ENCODE measurements at places on chromosomes 4 and X.

- DNase-seq, result no peak
Measured at GRCh38 chr4:153758136-153758535, 1.7 kb downstream of the RNF175 start.

DNA sequence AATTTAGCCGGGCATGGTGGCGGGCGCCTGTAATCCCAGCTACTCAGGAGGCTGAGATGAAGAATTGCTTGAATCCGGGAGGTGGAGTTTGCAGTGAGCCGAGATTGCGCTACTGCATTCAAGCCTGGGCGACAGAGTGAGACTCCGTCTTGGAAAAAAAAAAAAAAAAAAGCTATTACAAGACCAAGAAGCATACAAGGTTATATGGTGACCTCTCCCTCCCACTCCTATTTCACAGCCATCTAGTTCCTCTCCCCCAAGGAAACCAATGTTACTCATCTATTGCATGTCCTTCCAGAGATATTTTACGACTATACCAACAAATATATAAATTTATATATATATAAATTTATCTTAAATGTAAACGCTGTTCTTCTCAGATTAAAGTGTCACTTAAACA is 3.2 kb downstream of the SLC9A7 start:
- DNase-seq, result no peak

DNA sequence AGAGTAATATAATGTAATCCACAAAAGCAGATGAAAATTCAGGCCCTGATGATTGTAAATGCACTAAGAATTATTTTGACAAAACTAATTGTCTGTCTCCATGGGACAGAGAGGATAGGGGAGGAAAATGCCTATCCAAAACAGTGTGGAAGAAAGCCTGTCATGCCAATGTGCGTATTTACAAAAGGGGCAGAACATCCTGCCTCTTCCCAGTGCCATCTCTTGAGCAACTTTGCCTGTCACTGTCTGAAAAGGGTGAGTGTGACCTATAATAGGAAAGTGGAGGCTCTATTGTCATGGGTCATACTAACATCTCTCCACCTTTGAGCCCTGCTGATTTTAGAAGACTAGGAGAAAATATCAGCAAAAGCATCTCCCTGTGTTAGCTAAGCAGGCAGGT is 264.1 kb downstream of the UNC5C start:
- no peak for DNase-seq

DNA sequence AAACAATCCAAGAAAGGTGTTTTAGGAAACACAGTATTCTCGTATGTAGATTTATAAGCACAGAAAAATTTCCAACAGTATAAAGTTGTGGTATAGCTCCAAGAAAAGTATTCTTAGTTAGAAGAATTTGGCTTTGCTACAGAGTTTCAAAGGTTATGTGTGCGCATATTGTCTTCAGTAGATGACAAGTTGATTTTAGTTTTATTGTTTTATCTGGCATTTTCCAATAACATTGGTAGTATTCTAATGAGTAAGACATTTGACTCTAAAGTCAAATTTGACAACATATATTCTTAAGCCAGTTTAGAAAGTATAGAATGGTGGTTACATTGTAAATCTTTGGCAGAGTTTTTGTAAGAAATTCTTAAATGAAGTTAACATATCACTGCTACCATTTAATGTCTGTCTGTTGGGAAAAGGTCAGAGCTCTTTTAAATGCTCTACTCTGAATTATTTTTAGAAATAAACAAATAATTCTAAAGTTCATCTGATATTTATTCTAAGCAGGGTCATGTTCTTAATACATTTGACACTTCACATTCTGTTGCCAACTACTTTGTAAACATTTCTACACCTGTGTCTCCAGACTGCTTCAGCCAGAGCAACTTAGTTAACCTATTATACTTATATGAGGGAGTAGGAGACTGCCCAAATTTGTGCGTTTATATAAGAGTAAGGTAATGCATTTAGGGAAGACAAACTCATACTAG is 30.0 kb downstream of the CLCN3 start:
- DNase-seq, result no peak

DNA sequence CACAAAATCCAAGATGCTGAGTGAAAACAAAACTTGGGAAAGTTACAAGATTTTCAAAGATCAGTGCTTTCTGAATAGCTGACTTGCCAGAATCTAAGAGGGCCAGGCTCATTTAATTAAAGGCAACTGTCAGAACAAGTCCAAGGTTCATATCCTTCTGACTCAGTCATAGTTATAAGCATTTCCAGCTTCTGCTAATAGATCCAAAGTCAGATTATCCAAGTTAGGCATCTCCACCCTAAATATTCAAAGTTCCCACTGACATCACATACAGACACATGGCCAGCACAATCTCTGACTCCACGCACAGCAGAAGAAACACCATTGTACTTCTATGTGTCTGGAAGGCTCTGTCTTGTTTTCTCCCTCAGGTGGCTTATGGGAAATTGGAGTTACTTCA is 41.8 kb downstream of the GASK1B start:
- no peak for DNase-seq

- no peak for DNase-seq
Measured at GRCh38 chr4:89492581-89493071, 185.0 kb upstream of the GPRIN3 start.

GRCh38 chr4:86942185-86942666 is 7.4 kb downstream of the AFF1 start:
- no peak for DNase-seq

- no peak for DNase-seq
Measured at GRCh38 chrX:118189000-118189399, 72.4 kb upstream of the KLHL13 start.

DNA sequence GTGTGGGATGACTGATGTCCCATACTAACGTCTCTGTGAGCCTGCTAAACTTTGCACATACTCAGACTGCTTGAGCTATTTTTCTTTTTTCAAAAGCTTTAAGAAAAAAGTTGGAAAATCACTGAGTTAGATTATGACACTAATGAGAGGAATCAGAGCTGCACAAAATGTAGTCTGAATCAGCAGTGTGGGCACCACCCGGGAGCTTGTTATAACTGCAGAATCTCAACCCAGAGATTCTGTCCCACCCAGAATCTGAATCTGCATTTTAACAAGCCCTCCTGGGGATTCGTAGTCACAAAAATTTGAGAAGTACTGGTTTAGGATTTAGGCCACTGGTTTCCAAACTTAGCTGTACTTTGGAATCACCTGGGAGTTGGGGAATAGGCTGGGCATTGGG is 102.1 kb upstream of the MID1IP1 start:
- DNase-seq, result no peak

GRCh38 chr4:138407329-138407728 is 165.2 kb upstream of the SLC7A11 start:
- no peak for DNase-seq

GRCh38 chr4:23855912-23856605 is 33.8 kb downstream of the PPARGC1A start:
- DNase-seq, result no peak

Measured in left kidney (tissue), 8 donors.